ENCODE measurements at places on chromosomes 4 and X.
A peak's percentile ranks its signal among the peaks of the same experiment; 100 is the strongest.

DNA sequence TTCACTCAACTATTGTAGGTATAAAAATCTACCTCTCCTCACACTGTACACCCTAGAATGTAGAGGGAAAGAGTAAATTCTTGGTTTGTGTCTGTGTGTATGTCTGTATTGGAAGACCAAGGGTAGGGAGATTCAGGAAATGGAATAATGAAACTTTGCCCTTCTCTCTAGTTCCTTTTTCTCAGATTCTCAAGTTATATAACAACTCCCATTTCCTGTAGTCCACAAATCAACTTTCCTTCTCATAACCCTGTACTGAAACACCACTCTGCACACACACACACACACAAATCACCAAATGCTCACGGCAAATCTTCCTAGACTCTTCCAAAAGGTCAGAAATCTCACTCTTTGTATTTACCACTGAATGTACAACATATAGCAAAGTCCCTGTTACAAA lies 824.5 kb upstream of the DIAPH2 start:
- DNase-seq, result no peak

- DNase-seq, result no peak
Measured at GRCh38 chr4:41022116-41022515, 192.2 kb downstream of the APBB2 start.

DNA sequence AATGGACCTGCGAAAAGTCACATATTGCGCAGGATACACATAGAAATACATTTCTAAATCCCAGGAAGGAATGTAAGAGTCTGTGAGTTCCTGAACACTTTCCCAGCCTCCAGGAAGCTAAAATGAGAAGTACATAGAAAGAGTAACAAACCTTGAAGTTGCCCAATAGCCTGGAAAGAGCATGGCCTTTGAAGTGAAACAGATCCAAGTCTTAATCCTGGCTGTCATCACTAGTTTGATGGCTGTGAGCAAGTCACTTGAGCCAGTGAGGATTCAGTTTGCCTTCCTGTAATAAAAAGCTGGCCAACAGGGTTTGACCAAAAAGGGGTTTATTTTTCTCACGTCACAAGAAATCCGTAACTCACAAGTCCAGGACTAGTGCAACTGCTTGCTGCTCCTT lies 69.8 kb downstream of the ARHGEF38 start:
- no peak for DNase-seq

GRCh38 chrX:51420610-51421009 lies 75.8 kb downstream of the NUDT11 start:
- peak; percentile 35 for DNase-seq

- DNase-seq, result no peak
Measured at GRCh38 chr4:48914311-48914710, 7.7 kb upstream of the OCIAD2 start.

GRCh38 chr4:38411981-38412536 lies 251.9 kb upstream of the KLF3 start:
- DNase-seq, result no peak

DNA sequence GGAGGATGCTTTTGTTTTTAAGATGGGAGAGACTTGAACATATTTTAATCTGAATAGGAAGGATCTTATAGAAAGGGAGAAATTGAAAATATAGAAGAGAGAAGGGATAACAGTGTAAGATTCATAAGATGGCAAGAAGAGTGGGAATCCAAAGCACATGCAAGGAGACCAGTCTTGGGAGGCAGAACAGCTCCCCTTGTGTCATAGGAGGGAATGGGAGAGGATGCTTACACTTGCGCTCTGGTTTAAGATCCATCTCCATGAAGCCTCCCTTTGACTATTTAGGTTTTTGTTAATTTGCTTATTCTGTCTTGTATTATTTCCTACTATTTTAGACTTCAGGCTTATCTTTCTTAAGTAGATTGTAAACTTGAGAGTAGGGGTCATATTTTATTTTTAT lies 42.7 kb downstream of the KIF4A start:
- DNase-seq, result no peak

- peak; percentile 60 for DNase-seq
Measured at GRCh38 chr4:144174401-144175067, 34.0 kb upstream of the GYPA start.

Measured in astrocyte of the cerebellum (primary cell).